Central memory CD4-positive, alpha-beta T cell (primary cell): ENCODE measurements at places on chromosomes 12 and 14.

- peak; percentile 58 for DNase-seq
These were observed 794 bp downstream of the RCOR1 start for GRCh38 chr14:102593061-102593824.

- no peak for DNase-seq
These were observed 11.9 kb upstream of the DCN start for GRCh38 chr12:91194500-91194899.

DNA sequence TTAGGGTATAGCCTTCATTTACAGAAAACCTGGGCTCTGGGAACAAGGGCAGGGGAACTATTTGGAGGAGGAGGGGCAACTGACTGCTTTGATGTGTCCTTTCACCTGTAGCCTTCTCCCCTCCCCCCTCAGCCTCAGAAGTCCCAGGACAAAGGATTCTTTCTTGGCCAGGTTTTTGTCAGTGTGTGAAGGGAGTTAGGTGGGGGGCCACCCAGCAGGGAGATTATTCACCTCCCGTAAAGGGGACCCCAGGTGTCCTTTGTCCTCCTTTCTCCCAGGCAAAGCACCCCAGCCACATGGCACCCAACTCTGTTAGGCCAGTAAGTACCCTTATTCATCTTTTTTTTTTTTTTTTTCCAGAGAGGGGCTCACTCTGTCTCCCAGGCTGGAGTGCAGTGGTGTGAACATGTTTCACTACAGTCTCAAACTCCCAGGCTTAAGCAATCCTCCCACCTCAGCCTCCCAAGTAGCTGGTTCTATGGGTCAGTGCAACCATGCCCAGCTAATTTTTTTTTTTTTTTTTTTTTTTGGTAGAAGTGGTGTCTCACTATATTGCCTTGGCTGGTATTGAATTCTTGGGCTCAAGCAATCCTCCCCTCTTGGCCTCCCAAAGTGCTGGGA, 723 bp upstream of the NFE2 start:
- no peak for DNase-seq

DNA sequence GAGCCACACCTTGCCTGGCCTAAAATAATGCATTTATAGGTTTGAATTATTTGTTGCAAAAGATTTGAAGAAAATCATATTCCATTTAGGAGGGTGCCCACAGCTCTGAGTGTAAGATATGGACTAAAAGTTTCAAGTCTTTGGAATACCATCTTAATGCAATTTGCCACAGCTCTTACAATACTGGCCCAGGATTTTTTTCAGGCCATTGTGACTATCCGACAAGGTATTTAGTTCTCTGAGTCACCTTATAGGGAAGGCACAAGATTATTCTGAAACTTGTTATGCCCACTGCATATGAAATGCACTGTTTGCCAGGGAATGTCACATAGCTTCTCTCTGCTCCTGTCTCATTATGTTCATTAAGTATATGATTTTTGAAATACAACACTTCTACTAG, 29.6 kb upstream of the SLC6A13 start:
- no peak for DNase-seq

- no peak for DNase-seq
These were observed 24.6 kb downstream of the DICER1 start for GRCh38 chr14:95132760-95133159.

DNA sequence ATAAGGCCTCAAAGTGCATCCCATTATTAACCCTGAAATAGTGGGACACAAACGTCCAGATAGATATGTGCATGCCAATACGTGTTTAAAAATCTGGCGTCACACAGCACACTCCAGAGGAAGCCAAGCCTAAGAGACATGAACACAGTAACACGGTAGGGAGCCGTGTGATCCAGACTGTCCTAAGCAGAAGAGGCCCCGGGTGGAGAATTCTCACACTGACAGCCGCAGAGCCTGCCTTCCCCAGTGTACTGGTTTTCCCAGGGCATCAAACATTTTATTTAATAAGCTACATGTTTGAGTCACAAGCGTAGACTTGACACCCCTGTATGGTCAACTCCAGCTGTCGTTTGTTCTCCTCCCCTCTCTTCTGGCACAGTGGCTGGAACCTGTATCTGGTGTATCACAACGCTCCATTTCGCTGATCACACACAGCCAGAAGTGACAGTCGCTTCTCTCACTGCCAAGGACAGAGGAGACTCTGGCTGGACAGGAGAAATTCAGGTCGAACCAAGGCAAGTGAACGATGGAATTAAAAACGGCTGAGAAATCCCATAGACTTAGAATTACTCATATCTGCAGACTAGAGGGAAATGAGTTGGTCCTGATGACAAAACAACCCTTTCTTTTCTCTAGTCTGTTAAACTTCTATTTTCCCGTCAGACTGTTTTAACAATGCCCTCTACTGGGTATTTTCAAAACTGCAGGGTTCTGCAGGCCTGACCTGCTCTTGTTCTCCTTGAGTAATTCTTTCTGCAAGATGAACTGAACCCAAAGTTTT, 359.9 kb downstream of the RGS6 start:
- DNase-seq, result no peak

DNA sequence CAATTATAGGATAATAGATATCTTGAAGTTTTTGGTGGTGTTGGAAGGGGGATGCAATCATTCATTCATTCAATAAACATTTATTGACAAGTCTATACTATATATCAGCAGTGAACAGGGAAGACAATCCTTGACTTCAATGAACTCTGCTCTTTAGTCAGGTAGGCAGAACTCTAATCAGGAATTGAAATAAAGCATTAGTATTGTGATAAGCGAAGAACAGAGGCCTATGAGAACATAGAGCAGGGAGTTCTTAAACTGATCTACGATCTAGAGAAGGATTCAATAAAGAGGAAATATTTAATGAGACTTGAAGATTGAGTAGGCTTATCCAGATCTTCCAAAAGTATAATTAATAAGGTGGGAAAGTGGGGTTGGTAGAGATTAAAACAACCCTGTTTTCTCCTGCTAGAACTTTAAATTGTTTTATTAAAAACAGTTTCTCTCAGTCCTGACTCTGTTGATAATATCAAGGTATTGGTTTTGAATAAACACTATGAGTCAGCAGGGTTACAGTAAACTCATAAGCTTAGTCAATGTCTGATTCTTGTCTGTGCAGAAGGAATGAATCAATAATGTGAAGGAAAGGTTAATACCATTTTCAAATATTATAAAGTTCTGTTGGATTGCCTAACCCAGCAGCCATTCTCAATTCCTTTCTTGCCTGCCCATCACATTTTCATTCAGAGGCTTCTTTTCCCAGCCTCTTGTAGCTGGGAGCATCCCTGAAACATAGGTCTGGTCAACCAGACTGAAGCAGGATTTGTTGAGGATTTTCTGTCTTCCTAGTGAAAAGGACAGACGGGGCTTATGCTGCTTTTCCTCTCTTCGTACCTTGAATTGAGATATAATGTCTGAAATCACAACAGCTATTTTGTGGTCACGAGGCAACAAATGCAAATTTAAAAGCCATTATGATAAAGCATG, 38.9 kb upstream of the KTN1 start:
- no peak for DNase-seq

GRCh38 chr12:87280356-87280755, 748.8 kb downstream of the C12orf50 start:
- no peak for DNase-seq

DNA sequence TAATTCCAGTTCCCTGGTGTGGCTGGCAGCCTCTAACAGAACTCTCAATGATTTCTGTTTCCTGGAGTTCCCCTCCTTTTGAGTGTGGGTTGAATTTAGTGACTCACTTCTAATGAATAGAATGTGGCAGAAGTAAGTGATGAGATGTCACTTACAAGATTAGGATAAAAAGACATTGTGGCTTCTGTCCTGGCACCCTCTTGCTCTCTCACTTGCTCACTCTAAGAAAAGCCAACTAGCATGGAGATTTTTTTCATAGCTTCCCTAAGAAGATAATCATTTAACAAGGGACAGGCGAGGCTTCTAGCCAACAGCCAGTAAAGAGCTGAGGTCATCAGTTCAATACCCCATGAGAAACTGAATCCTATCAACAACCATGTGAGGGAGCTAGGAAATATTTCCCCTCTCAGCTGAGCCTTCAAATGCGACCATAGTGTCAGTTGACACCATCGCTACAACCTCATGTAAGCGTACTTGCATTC, 156.7 kb downstream of the TMTC3 start:
- no peak for DNase-seq

- DNase-seq, result no peak
These were observed 10.8 kb downstream of the VTI1B start for GRCh38 chr14:67663633-67664032.

- peak; percentile 71 for DNase-seq
These were observed 58.7 kb upstream of the GZMB start for GRCh38 chr14:24692382-24693352.

DNA sequence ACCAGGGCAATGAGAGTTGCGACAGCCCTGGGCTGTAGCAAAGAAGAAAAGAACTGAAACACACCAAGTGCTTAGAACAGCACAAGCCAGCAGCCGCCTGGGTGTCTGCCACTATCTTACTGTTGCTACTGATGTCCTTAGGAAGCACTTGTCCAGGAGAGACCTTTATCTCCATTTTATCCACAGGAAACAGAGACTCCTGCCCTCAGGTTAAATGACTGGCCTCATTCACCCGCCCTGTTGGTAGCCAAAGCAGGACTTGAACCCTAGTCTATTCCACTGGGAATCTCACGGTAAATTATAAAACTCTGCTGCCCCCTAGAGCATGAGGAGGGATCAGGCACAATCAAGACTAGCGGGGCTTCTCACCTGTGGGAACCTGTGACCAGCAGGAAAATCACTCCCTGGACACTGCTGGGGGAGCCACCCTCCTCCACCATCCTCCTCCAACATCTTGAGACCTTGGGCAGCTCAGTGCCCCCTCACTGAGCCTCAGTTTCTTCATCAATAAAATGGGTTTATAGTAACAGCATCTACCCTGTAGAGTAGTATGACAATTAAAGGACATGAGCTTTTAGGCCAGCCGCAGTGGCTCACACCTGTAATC, 20.5 kb upstream of the TESC start:
- peak; percentile 21 for DNase-seq

DNA sequence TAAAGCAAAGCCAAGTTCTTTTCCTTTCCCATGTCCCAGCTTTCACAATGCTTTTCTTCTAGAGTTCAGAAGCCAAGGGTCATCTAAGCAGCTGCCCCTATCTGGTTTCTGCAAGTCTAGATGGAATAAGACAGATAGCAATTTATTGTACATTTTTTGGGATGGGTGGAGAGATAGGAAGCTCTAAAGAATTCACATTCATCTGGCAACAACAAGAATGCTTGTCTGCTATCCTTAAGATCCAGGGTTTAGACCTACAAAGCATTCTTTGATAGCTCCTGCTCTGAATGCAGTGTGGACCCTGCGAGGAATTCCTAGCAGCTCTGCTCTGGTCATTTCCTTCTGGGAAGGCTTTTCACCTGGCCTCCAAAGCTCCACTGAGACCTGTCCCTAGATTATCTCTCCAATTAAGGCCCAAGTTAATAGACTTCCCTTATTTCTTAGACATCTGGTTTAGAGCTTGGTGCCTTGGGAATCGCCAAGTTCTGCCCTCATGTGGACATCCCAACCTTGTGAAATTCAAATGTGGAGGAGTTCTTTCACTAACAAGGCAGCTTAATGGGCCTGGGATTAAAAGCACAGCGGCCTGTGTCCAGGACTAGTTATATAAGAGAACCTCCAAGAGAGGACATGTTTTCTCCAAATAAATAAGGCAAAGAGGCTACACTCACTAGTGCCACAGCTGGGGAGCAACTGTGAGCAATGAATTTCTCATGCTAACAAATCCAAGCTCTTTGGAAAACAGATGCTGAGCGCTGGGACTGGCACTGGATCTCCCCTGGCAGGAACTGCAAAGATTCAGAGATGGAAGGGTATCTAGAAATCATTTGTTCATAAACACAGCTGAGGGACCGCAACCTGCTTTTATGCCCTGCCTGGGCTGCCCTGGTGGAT, 384.5 kb upstream of the DDHD1 start:
- DNase-seq, result no peak

DNA sequence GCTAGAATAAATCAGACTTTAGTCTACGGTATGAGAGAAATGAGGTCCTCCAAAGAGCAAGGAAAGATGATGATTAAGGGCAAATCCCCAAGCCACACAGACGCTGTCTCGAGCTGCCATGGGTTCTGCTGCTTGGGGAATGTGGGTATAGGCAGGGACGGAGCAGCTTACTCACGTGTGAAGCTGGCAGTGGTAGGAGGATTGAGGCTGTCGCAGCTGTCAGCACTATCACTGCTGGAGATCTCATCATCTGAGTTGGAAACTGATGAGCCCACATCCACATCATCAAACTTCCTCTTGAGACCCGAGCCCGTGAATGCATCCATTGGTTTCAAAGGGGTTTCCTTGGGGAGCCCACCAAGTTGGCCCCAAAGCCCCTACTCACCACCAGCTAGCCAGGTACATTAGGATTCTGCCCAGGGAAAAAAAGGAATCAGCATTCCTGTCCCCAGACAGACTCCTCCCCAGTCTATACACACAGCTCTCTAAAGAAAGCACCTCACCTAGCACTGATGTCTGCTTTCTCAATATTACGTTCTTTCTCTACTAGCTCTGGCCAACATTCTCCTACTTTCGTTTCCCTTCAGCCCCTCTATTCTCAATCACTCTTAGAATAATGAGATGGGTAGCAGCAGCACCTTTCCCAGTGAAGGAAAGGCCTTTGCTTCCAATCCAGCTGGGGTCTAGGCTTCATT, 7.0 kb downstream of the CSRNP2 start:
- no peak for DNase-seq

GRCh38 chr12:74538491-74539258, 1.0 kb downstream of the ATXN7L3B start:
- DNase-seq, result peak; percentile 49

DNA sequence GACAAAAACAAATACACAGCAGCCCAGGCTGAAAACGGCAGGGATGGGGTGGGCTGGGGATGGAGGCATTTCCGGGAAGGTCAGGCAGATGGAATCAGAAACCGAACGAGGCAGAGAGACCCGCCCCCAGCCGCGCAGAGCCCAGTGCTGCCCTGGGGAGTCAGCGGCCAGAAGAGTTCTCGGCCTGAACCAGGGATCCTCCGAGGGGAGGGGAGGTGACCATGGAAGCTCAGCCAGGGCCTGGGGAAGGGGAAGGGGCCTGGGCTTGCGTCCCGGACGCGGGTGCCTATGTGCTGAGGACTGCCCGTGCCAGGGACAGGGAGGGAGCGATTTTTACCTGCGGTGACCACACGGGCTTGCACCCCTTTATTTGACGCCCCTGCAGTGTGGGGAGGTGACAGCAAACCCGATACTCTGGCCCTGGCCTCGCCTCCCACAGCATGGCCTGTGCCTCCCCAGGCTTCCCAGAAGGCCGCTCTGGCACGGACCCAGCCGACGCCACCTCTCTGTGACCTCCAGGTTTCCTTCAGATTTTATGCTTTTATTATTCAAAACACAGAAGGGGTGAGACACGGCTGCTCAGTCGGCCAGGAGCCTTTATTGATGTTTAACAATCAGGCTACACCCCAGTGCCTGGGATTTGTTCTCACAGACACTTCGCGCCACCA, 7.7 kb downstream of the LRCOL1 start:
- no peak for DNase-seq
